ENCODE measurements at places on chromosomes 12 and 14.
A peak's percentile ranks its signal among the peaks of the same experiment; 100 is the strongest.

DNA sequence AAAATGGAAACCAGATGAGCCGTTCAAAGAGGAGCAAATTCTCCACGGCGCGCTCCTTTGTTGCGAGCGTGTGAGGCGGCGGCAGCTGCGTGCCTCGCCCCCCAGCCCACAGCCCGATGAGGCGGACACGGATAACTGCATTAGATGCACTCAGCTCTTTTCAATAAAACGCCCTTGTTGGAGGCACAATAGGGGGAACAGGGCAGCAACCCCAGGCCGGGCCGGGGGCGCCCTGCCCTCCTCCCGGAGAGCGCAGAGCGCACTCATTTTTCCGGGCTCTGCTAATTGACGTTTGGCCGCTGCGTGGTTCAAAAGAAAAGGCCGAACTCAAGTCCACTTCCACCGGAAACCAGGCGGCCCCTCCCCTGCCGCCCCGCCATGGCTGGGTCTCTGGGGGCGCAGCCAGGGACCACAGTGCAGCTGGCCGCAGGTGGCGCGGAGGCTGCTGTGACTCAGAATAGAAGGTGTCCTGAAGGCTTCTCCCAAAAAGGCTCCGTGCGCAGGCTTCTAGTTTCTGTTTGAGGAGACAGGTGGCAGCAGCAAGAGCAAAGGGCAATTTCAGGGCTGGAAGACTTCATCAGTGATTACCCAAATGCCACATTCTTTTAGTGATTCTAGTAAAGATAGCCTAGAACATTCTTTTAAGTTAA is 29.0 kb upstream of the SMOC1 start:
- no peak overlapping the region for H3K27ac ChIP-seq
- no peaks in the 10 kb centered on the region for H3K4me1 ChIP-seq

DNA sequence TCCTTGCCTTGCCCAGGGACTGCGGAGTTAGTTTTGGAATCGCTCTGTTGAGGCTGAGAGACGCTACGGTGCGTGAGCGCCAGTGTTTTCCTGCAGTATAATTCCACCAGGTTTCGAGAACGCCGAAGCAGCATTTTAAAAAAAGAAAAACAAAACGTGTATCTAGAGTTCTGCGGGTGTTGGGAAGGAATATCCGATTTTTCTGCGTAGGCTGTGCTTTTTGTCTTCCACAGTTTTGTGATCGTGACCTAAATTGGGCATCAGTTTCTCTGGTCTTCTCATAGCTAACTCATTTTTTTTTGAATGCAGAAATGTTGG is 778 bp downstream of the DNM1L start:
- H3K4me3 ChIP-seq: peak overlapping the region; percentile 92
- no peak for DNase-seq
- no peaks in the 10 kb centered on the region for H3K27me3 ChIP-seq
- peak overlapping the region; percentile 95 for H3K27ac ChIP-seq

GRCh38 chr12:13000925-13001774 is 1.1 kb upstream of the HEBP1 start:
- H3K4me1 ChIP-seq: peaks cover 8% of the 10 kb centered on the region
- H3K36me3 ChIP-seq: no peaks in the 10 kb centered on the region
- no peak overlapping the region for H3K27ac ChIP-seq
- peak overlapping the region; percentile 72 for H3K4me3 ChIP-seq
- peaks cover 5% of the 10 kb centered on the region for H3K27me3 ChIP-seq
- DNase-seq: peak; percentile 61

GRCh38 chr12:126926023-126926594 is 1340.9 kb upstream of the TMEM132C start:
- no peaks in the 10 kb centered on the region for H3K27me3 ChIP-seq
- H3K4me3 ChIP-seq: no peak overlapping the region
- no peak overlapping the region for H3K27ac ChIP-seq
- DNase-seq: no peak

GRCh38 chr12:83145325-83145840 is 458.7 kb downstream of the TMTC2 start:
- DNase-seq: no peak
- no peaks in the 10 kb centered on the region for H3K36me3 ChIP-seq
- no peaks in the 10 kb centered on the region for H3K27me3 ChIP-seq
- H3K4me1 ChIP-seq: no peaks in the 10 kb centered on the region

All from neuronal stem cell (in vitro differentiated cells).